ENCODE measurements at places on chromosomes 11 and 22.
A peak's percentile ranks its signal among the peaks of the same experiment; 100 is the strongest.

- peaks cover 2% of the 10 kb centered on the region for H3K4me1 ChIP-seq
- no peaks in the 10 kb centered on the region for H3K27me3 ChIP-seq
- no peaks in the 10 kb centered on the region for H3K36me3 ChIP-seq
- H3K4me3 ChIP-seq = no peak overlapping the region
Observed at GRCh38 chr22:40758390-40758789, 60.8 kb downstream of the SLC25A17 start.

- peaks cover 29% of the 10 kb centered on the region for H3K4me1 ChIP-seq
- no peak overlapping the region for H3K4me3 ChIP-seq
- no peak for DNase-seq
- no peaks in the 10 kb centered on the region for H3K27me3 ChIP-seq
Observed at GRCh38 chr11:72069200-72069599, 11.1 kb downstream of the NUMA1 start.

- no peaks in the 10 kb centered on the region for H3K4me1 ChIP-seq
- H3K27me3 ChIP-seq = no peaks in the 10 kb centered on the region
- H3K4me3 ChIP-seq = no peak overlapping the region
- DNase-seq = no peak
Observed at GRCh38 chr11:84671325-84671999, 955.7 kb downstream of the DLG2 start.

DNA sequence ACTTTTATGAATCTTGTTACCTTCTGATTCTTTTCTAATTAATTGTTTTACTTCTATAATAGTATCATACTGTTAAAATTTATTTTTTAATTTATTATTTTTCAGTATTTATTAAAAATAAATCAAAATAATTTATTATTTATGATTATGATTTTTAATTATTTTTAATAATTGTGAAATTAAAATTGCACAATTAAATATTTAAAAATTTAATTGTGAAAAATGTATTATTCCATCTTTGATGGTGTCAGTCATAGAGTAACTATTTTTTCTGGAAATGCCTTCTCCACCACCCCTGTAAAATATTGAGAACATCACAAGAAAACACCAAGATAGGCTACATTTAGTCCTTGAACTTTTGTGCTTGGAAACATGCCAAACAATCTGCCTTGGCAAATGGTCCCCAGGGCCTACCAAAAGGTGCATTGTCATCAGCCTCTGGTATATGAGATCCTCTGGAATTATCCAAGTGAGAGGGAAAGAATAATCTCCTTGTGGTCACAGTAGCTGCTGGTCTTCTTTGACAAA is at the start of gene OR8H2:
TSS of gene OR8H2 (plus strand) at position 478 of the 528 bp plus-strand sequence. CDS start 1,356 bp downstream, outside the sequence.
- no peaks in the 10 kb centered on the region for H3K27me3 ChIP-seq
- no peak within 1 kb of the TSS for H3K4me3 ChIP-seq
- no peak within 1 kb of the TSS for H3K27ac ChIP-seq

GRCh38 chr11:844693-845644 is 2.3 kb downstream of the TSPAN4 start:
- no peaks in the 10 kb centered on the region for H3K27me3 ChIP-seq
- DNase-seq = peak; percentile 56
- no peak overlapping the region for H3K27ac ChIP-seq
- peaks cover 23% of the 10 kb centered on the region for H3K4me1 ChIP-seq
- H3K4me3 ChIP-seq = peak overlapping the region; percentile 37

- no peak overlapping the region for H3K4me3 ChIP-seq
- H3K27ac ChIP-seq = no peak overlapping the region
- H3K4me1 ChIP-seq = no peaks in the 10 kb centered on the region
- DNase-seq = no peak
- H3K36me3 ChIP-seq = no peaks in the 10 kb centered on the region
Observed at GRCh38 chr22:29426476-29426875, 11.9 kb upstream of the RFPL1 start.

DNA sequence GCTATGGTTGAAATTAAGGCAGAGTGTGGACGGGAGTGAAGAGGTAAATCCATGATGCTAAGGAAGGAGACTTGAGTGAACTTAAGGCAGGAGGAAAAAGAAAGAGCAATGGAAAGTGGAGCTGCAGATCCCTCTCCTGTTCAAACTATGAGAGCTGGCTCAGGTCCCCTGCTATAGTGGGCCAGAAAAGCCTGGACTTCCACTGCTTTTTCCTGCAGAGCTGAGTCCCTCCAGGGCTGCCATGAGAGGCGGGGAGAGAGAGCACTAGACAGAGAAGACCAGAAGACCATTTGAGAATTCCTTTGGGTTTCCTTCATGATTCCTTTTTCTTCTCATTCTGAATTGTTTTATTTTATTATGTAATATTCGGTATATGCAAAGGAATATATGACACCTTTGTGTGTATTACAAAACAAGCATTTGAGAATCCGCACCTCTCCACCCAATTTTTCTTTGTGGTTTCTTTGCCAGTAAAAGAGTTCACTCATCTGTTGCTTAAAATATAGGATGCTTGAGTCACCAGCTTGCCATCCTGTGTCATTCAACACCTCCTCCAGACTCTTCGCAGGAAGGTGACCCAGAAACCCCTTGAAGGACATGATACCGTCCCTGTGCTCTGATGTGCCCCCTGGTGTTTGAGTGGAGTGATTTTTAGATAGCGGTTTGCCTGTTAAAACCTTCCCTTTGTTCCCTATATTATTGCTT is 24.4 kb downstream of the SREBF2 start:
- peaks cover 23% of the 10 kb centered on the region for H3K36me3 ChIP-seq
- H3K27me3 ChIP-seq = no peaks in the 10 kb centered on the region
- peak; percentile 78 for DNase-seq
- peak overlapping the region; percentile 90 for H3K27ac ChIP-seq

DNA sequence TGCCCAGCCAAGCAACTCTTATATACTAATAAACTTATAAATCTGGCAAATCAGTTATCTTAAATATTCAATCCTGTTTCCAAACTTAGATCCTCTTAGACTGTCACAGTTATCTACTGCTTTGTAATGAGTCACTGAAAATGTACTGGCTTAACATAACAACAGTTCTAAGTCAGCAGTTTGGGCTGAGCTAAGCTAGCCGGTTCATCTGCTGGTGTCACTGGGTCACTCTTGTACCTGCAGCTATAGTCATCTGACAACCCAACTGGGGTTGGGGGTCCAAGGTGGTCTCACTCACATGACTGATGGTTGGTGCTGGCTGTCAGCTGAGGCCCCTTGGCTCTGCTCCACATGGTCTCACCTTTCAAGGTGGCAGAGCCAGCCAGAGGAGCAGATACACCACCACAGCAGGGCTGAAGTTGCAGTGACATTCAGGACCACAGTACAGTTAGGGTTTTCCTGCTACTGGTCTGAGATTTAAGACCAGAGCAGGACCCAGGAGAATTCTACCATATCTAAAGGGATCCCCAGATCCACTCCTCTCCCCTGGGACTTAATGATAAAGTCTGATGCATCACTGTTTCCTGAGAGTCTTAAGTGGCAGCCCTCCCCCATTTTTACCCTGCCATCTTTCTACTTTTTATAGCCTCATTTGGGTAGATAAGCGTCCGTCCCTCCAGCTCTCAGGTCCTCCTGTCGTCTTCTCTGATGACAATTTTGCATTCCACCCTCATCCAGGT is 7.9 kb upstream of the MACROD1 start:
- H3K27me3 ChIP-seq = no peaks in the 10 kb centered on the region
- DNase-seq = no peak
- peaks cover 16% of the 10 kb centered on the region for H3K4me1 ChIP-seq
- no peak overlapping the region for H3K4me3 ChIP-seq

DNA sequence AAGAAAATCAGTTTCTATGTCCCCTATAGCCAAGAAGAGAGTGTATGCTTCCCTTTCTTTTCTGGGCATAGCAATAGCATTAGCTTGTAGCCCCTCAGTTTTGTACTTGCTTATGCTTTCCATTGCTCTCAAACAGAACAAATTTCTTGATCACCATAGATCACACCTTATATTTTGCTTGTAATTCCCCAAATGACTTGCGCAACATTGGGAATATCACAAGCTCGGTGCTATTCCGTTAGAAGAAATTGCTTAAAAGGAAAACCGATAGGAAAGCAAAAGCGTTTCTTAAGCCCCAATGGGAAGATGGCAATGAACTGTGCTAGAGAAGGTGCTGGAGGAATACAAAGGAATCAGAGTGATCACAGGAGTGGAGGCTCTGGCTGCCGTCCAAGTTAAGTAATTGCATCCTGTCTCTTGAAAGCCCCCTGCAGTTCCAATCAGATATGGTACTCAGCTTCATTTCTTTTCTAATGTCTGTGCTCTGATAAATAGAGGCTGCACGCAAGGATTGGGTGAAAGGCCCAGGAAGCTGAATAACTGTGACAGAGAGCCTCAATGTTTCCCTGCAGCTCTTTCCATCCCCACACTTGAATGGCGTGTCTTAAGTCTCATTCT is 182.1 kb upstream of the KIRREL3 start:
- H3K4me1 ChIP-seq = no peaks in the 10 kb centered on the region
- H3K4me3 ChIP-seq = no peak overlapping the region
- no peaks in the 10 kb centered on the region for H3K27me3 ChIP-seq
- no peak for DNase-seq
- no peaks in the 10 kb centered on the region for H3K36me3 ChIP-seq
- H3K27ac ChIP-seq = no peak overlapping the region

DNA sequence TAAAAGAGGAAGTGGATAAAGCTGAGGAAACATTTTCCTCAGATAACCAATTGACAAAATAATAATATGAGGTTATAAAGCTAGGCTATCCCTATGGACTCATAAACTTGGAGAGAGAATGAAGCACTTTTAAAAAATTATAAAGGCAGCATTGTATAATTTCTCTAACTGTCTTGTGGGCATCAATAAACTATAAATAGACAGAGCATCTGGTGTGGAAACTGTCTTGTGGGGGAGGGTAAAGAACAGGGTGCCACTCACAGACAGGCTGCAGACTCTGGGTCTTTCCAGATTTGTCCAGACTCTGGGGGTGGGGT is 333.5 kb downstream of the BUD13 start:
- no peak overlapping the region for H3K4me3 ChIP-seq
- DNase-seq = no peak
- peaks cover 28% of the 10 kb centered on the region for H3K27me3 ChIP-seq
- H3K36me3 ChIP-seq = no peaks in the 10 kb centered on the region
- no peak overlapping the region for H3K27ac ChIP-seq

DNA sequence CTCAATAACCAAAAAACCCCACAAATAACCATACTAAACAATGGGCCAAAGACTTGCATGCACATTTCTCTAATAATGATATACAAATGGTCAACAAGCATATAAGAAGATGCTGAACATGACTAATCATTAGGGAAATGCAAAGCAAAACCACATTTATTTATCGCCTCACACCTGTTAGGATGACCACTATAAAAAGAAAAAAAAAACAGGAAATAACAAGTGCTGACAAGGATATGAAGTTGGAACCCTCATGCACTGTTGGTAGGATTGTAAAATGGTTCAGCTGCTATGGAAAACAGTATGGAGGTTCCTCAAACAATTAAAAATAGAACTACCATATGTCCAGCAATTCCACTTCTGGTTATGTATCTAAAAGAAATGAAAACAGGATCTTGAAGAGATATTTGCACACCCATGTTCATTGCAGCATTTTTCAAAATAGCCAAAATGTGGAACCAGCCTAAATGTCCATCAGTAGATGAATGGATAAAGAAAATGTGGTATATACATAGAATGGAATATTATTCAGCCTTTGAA is 66.2 kb downstream of the AMBRA1 start:
- no peak overlapping the region for H3K4me3 ChIP-seq
- H3K4me1 ChIP-seq = peaks cover 30% of the 10 kb centered on the region
- H3K27ac ChIP-seq = no peak overlapping the region

DNA sequence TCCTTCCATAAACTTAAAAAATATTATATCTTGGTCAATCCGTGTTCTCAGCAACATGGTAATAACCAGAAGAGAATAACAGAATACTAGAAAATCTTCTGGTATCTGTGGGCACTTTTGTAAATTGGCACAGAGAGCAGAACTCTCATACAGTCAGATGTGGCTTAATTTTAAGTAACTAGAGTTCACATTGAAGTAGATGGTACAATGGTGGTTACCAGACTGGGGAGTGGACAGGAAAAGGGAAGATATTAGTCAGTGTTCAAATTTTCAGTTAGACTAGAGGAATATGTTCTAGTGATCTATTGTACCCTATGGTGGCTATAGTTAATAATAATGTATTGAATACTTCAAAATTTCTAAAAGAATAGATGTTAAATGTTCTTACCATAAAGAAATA is 6.9 kb downstream of the OR52H1 start:
- no peaks in the 10 kb centered on the region for H3K4me1 ChIP-seq
- peaks cover 3% of the 10 kb centered on the region for H3K36me3 ChIP-seq
- no peak overlapping the region for H3K4me3 ChIP-seq
- DNase-seq = no peak
- peaks cover 4% of the 10 kb centered on the region for H3K27me3 ChIP-seq
- H3K27ac ChIP-seq = no peak overlapping the region

GRCh38 chr11:108680271-108680670 is 15.4 kb downstream of the DDX10 start:
- H3K27ac ChIP-seq = no peak overlapping the region
- peaks cover 38% of the 10 kb centered on the region for H3K36me3 ChIP-seq
- peaks cover 10% of the 10 kb centered on the region for H3K4me1 ChIP-seq
- no peak overlapping the region for H3K4me3 ChIP-seq
- no peaks in the 10 kb centered on the region for H3K27me3 ChIP-seq

- DNase-seq = no peak
- H3K4me1 ChIP-seq = peaks cover 61% of the 10 kb centered on the region
- no peak overlapping the region for H3K27ac ChIP-seq
Observed at GRCh38 chr11:128741916-128742315, 48.0 kb downstream of the FLI1 start.

DNA sequence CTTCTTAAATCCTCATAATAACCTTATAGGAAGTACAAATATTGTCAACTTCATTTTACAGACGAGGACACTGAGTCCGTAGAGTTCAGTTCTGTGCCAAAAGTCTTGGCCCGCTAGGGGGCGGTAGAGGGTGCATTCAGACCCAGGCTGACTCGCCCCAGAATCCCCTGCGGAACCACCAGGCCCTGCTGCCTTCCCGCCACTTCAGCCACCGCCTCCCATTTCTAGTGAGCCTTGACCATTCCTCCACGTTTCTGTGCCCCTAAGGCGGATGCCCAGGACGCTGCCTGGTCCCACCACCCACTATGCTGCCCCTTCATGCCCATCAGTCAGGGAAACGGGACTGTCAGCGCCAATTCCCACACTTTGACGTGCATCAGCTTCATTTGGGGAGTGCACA is 19.1 kb downstream of the SYT13 start:
- no peak overlapping the region for H3K4me3 ChIP-seq
- peaks cover 55% of the 10 kb centered on the region for H3K27me3 ChIP-seq
- H3K27ac ChIP-seq = no peak overlapping the region
- H3K36me3 ChIP-seq = no peaks in the 10 kb centered on the region
- no peaks in the 10 kb centered on the region for H3K4me1 ChIP-seq

- DNase-seq = no peak
- no peak overlapping the region for H3K27ac ChIP-seq
- peaks cover 36% of the 10 kb centered on the region for H3K4me1 ChIP-seq
- H3K36me3 ChIP-seq = peaks cover 13% of the 10 kb centered on the region
- no peak overlapping the region for H3K4me3 ChIP-seq
Observed at GRCh38 chr11:47533690-47534151, 19.2 kb downstream of the CELF1 start.

DNA sequence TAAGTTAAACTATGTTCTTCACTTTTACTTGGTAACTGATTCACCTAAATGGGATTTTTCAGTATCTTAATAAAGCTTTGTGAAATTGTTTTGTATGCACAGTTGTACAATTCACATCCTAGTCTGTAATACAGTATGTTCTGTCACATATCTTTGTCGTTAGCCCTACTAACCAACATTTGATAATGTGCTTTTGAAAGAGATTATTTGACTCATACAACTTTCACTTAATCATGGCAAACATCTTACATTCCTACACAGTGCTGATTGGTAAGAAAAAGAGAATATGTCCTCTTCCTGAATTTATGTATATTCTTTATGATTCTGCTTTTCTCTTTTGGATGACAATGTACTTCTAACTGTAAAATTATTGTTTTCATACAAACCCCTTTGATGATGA is 234.5 kb downstream of the METTL15 start:
- no peaks in the 10 kb centered on the region for H3K4me1 ChIP-seq
- peaks cover 8% of the 10 kb centered on the region for H3K36me3 ChIP-seq
- H3K4me3 ChIP-seq = no peak overlapping the region
- no peak overlapping the region for H3K27ac ChIP-seq
- no peak for DNase-seq
